Stimulated activated CD4-positive, alpha-beta T cell treated with anti-CD3 and anti-CD28 coated beads, Interleukin-15, amount 100 ng/mL, for 24 hours (primary cell): ENCODE measurements at places on chromosomes 4 and X.

- DNase-seq, result no peak
Measured at GRCh38 chr4:61049018-61049417, 151.1 kb upstream of the ADGRL3 start.

DNA sequence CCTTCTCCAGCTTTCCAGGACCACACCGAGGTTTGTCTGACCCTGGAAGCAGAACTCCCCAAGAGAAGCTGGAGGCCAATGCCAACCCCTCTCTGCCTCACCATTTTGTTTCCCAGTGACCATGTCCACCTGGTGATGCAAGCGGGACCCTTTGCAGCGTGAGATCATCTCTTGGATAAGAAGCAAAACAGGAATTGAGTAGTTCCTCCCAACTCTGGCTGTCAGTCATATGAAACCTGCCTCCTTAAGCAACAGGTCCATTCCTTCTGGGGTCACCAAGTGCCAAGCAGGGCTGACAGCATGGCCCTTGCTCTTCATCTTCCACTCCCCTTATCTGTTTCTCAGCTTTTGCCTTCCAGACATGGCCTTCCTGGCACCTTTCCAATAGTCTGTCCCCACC, 41.3 kb upstream of the MTM1 start:
- no peak for DNase-seq

- DNase-seq, result no peak
Measured at GRCh38 chrX:85004255-85004654, 578 bp downstream of the APOOL start.

DNA sequence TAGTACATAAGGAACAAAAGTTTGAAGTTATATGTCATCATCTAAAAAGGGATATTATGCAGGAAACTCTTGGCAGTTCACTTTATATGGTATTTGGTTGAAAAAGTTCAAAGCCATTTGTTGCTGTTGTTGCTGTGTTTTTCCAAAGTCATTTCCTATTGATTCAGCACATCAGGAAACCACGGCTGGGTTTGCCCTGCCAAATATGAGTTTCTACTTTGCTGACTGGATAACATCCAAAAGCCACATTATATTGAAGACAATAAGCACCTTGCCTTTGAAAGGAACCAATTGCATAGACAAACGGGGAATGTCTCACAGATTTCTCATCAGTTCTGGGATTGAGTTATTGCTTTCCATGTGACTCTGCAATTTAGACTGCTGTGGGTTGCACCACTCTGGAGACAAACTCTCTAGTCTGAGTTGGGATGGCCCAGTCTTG, 206.1 kb downstream of the SLC39A8 start:
- DNase-seq, result no peak

DNA sequence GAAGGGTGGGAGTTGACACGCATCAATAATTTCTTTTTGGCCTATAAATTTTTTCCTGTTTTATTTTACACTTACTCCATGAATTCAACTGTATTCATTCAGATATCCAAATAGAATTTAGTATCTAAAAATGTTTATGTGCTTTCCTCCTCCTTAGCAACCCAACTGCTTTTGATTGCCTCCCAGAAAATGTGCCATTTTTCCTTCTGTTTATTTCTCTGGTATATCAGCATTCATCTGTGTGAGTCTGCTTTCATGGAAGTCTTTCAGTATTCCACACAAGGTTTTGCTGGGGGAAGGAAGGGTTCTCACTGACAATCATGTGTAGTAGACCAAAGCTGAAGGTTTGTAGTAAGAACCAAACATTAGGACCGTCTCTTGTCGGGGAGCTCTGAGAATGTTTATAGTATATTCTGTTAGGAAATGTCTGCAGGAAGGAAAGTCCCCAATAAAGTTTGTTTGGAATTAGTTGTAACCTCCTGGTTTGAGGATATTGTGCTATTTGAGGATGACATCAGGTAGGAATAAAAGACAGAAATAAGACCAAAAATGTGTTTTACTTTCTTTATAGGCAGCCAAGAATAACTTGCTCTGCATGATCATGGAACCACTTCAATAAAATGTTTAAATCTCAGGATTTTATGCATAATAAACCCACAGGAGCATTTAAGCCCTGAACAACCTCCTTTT, 673.6 kb upstream of the INTU start:
- DNase-seq, result no peak

DNA sequence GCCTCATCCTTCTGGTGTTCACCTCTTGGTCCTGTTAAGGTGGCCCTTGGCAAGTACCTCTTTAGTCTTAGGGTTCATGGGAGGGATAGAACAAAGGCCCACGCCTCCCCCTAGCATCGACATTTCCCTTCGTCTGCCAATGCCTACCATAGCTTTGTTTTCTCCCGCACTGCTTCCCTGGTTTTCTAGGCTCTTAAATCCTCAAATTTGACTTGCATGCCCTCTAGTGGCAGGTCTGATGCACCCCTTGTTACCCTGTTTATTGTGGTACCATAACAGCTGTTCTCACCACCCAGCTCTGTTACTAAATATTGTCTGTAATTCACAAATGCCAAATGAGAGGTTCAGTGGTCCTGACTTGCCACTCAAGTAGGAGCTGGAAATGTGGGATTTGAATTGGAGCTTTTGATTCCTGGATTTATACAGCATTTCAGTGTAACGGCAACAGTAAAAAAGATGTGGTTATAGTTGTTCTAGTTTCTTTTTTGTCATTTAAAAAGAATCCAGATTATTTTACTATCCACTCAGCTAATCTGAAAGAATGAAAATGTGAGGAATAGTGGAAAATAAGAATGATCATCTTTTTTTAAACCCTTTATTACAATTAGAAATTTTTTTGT, 100.1 kb downstream of the REPS2 start:
- DNase-seq, result peak; percentile 54
